ENCODE measurements at places on chromosomes 13 and 19.

DNA sequence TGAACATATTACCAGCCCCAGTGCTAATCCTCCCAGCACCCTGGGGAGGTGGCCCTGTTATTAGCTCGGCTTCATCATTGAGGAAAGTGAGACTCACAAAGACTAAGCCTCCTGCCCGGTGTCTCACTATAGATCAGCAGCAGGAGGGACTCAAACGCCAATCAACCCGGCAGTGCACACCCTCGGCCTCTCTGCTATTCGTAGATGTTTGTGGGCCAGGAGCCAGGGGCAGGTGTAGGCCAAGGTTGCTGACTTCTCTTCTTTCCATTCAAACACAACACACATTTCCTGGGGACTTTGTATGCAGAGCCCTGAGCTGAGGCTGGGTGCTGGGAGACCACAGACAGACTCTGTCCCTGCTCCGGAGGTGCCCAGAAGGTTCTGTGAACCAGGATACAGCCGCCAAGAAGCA lies 9.4 kb upstream of the SBK3 start:
- peak; percentile 30 for DNase-seq

DNA sequence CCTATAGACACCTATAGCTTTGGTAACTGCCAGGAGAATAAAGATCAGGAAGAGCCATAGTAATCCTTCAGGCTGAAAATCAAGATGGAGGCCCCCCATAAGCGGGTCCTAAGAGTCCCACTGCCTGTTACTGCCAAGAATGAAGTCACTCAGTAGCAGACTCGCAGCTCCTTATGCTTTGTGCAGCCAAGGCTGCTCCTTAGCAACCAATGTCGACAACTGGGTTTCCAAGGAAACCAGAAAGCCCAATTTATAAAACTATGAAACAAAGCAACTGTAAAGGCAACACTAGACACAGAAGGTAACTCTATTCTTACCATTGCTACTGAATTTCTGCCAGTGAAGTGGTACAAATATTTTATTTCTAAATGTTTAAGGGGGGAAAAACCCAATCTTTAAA lies 56.5 kb downstream of the DCLK1 start:
- DNase-seq = peak; percentile 20

DNA sequence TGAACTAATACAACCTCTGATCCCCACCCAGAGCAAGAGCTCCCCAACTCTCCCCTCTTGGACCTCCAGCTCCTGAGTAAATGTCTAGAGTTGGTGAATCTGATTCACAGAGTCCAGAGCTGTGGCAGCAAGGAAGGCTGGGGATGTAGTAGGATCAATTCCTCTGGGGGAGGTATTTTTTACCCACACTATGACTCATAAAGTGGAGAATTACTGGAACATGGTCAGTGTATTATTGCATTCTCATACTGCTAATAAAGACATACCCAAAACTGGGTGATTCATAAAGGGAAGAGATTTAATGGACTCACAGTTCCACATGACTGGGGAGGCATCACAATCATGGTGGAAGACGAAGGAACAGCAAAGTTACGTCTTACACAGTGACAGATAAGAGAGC lies 496.7 kb downstream of the EFNB2 start:
- no peak for DNase-seq

- no peak for DNase-seq
Measured at GRCh38 chr13:44347949-44348348, 25.7 kb upstream of the SERP2 start.

DNA sequence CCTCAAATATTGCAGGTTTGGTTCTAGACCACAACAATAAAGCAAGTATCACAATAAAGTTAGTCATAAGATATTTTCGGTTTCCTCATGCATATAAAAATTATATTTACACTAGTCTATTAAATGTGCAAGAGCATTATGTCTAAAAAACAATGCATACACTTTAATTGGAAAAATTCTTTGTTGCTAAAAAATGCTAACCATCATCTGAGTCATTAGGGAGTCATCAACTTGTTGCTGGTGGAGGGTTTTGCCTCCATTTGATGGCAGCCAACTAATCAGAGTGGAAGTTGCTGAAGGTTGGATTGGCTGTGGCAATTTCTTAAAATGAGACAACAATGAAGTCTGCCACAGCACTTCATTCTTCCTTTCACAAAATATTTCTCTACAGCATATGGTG lies 422.3 kb upstream of the GPC6 start:
- no peak for DNase-seq
